ENCODE measurements at places on chromosomes 7 and 10.

- peak; percentile 47 for DNase-seq
Observed at GRCh38 chr7:97020996-97021746, 3.5 kb downstream of the DLX5 start.

- DNase-seq: peak; percentile 5
Observed at GRCh38 chr10:69577268-69578232, 4.3 kb upstream of the NEUROG3 start.

DNA sequence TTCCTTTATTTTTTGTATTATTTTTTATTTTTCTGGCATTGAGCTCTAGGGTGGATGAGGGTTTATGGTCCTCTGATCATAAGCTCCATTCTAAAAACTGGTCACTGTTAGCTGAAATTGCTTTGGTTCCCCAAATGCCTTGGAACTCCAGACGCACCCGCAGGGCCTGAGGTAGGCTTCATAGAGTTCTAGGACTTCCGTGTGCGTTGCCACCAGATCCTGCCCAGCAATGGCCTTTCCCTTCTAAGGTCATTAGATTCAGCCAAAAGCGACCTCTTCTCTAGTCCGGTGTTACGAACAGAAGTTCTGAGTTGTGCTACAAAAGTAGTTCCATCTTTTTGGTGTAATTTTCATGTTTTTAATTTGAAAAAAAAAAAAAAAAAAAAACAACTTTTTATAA lies 64.4 kb downstream of the KLHDC10 start:
- DNase-seq: no peak

GRCh38 chr10:120818301-120818700 lies 32.9 kb upstream of the WDR11 start:
- no peak for DNase-seq

DNA sequence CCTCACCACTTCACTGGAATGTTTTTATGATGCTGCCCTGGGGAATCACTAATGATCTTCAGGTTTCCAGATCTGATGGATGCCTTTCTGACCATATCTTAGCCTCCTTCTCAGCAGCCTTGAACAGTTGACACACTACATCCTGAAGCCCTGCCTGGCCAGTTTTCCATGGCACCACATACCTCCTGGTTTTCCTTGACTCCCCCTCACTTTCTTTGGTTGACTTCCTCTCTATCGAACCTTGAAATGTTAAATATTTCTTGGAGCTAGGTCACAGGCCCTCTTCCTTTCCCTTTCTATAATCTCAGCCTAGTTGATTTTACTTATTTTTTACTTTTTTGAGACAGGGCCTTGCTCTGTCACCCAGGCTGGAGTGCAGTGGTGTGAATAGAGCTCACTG lies 108.8 kb upstream of the CDK1 start:
- DNase-seq: no peak

- peak; percentile 63 for DNase-seq
Observed at GRCh38 chr7:133535308-133535707, 282.4 kb downstream of the EXOC4 start.

GRCh38 chr7:116210345-116211005 lies at the start of gene TES:
Gene TES (plus strand): TSS chr7:116210539. CDS start chr7:116210708, 169 bp downstream.
- peak; percentile 91 for DNase-seq

- peak; percentile 0 for DNase-seq
Observed at GRCh38 chr7:85595750-85596178, 408.9 kb upstream of the SEMA3D start.

- DNase-seq: peak; percentile 0
Observed at GRCh38 chr7:49398746-49399145, 374.7 kb upstream of the VWC2 start.

GRCh38 chr10:6200734-6201515 lies 1.8 kb upstream of the PFKFB3 start:
- DNase-seq: peak; percentile 47

DNA sequence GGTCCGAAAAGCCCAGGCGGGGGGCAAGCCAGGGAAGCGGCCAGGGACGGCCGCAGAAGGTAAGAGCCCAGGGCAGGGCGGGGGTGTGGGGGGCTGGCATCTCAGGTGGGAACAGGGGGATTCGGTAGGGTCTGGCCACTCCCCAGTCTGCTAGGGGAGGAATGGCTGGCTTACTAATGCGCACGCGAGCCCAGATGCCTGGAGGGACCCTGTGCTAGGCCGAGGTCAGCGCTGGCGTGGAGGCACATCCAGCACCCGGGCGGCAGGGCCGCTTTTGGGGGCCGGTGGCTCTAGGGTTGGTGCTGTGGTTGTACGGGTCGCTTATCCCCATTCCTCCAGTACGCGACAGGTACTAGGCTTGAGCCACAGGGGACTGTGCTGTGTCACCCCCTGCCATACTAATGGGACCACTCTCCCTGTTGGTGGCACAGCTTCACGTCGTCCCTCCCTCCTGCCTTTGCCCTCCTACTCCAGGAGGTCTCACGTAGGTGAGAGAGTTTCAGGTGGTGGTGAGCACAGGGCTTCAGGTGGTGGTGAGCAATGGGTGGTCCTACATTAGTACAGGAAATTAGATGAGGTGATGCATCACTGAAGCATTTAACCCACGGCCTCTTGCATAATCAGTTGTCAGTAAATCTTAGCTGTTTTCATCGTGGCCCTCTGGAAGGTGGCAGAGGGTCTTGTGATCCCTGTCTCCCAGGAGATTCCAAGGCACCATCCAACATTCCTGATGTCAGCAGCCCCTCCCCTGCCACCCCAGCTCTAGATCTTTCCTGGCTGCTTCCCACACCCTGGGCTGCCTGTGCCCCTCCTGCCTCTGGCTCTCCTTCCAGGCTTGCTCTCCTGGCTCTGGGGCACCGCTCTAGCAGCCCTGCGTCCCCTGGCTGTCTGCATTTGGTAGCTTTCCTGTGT lies 971 bp downstream of the AEBP1 start:
- DNase-seq: no peak

GRCh38 chr7:66694286-66694685 lies 46.2 kb upstream of the RABGEF1 start:
- DNase-seq: no peak

DNA sequence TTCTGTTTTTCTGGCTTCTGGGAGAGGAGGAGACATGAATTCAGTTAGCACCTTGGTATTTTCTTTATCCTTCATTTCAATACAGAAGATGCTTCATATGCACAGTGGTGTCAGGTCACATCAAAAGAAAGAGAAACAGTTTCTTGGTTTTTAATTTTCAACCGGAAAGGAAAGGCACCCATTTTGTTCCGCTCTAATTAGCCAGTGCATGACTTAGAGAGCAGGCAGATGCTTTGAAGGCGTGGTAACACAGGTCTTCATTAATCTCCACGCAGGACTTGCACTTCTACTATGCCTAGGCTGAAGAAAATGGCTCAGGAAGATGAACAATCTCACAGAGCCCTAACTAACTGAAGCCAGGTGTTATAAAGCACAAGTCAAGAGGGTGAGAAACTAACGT lies 70.4 kb upstream of the ATRNL1 start:
- no peak for DNase-seq

DNA sequence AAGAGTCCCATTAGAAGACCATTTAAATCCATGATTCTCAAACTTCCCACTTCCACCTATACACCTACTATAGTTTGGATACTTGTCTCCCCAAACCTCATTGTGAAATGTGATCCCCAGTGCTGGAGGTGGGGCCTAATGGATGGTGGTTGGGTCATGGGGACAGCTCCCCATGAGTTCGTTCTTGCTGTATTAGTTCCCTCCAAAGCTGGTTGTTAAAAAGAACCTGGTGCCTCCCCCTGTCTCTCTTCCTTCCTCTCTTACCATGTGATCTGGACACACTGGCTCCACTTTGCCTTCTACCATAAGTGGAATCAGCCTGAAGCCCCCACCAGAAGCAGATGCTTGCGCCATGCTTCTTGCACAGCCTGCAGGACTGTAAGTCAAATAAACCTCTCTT lies 53.9 kb downstream of the WIPF3 start:
- DNase-seq: no peak

- DNase-seq: no peak
Observed at GRCh38 chr7:46968003-46968402, 613.9 kb downstream of the TNS3 start.

- no peak for DNase-seq
Observed at GRCh38 chr7:98816241-98816640, 53.6 kb downstream of the TMEM130 start.

GRCh38 chr7:88500131-88500530 lies 193.4 kb upstream of the STEAP4 start:
- no peak for DNase-seq

DNA sequence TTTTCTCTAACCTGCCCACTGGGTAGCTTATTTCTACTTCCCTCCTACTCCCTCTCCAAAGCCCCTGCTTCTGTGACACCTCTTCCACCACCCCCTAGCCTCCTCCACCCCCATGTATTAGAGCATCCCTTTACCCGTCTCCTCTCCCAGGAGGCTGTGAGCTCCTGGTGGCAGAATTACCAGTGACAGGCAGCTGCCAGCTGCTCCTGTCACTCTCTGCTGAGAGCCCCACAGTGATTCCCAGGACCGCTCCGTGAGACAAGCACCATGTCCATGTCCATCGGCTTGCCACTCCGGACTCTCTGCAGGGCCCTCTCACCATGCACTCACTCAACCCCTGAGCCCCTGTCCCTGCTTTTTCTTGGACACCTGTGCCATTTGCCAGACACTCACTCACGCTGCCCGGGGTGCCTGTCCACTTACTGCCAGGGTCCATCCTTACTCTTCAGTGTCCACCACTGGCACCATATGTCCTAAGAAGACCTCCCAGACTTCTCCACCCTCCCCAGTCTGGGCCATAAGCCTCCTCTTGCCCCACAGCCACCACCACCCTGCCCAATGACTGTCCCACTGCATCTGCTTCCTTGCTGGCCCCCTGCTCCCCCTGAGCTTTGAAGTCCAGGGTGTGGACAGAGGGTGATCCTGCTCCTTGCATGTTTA lies 9.8 kb downstream of the WDFY4 start:
- DNase-seq: no peak

DNA sequence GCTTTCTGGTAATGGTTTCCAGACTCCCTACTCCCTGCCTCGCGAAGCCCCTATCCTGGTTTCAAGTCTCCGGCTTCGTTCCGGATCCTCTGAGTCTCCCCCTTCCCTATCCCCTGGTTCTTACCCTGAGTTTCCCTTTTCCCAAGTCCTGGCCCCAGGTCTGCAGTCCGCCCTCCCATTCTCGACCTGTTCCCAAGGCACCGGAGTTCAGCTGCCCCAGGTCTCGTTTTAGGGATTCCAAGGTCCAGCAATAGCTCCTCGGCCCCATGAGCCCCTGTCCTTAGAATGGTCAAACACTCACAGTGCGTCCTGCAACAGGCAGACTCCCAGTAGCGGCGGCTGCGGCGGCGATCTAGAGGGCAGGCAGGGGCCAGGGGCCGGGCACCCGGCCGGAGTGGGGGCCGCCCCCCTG lies 274 bp downstream of the PITX3 start:
- DNase-seq: no peak

GRCh38 chr7:37225285-37225969 lies 223.2 kb downstream of the ELMO1 start:
- no peak for DNase-seq

DNA sequence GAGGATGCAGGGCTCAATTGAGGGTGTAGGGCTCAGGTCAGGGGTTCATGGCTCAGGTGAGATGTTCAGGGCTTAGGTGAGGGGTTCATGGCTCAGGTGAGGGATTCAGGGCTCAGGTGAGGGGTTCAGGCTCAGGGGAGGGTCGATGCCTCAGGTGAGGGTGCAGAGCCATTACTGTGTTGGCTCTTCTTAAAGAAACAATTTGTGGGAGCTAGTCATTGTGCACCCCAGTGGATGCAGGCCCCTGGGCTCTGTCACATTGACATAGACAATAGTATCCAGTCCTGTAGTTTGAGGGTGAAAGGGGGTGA lies 86.7 kb downstream of the ADCY1 start:
- no peak for DNase-seq

DNA sequence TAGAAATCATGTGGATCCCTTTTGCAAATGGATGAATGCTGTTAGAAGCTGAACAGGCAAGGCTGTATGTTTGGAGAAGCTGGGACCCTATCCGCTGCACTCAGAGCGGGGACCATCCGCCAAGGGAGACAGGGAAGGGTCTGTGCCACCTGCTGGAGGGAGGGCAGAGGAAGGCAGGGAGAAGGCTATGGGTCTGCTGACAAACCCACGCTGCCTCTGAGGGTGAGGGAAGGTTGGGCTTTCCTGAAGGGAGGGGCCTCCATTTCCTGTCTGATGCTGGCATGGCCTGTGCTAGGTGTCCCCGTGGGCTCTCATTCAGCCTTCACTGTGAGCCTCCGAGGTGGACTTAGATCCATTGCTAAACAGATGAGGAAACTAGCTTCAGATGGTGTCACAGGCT lies 5.3 kb upstream of the CRHR2 start:
- DNase-seq: no peak

- DNase-seq: no peak
Observed at GRCh38 chr7:10802526-10802925, 171.1 kb upstream of the PHF14 start.

- no peak for DNase-seq
Observed at GRCh38 chr10:109773288-109774120, 149.8 kb downstream of the XPNPEP1 start.

- DNase-seq: no peak
Observed at GRCh38 chr10:122296363-122297120, 25.4 kb downstream of the BTBD16 start.

DNA sequence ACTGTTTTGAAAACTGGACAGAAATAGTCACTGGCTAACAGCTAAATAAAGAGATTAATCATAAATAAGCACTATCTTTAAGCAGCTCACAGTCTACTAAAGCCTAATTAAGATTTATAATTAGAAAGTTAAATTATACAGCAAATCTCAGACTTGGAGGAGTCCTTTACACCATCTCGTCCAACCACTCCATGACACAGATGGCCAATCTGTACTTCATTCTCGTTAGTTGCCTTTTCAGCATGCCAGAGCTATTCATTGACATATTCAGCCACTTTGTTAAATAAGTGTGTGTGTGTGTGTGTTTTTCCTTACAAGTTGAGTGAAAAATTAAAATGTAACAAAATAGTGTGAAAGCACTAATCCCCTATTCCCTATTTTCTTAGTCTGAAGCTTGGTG lies 1066.7 kb downstream of the CNTNAP2 start:
- no peak for DNase-seq

- DNase-seq: no peak
Observed at GRCh38 chr10:23069019-23069815, 26.2 kb upstream of the MSRB2 start.

- DNase-seq: peak; percentile 54
Observed at GRCh38 chr10:56012101-56012500, 349.0 kb downstream of the ZWINT start.

DNA sequence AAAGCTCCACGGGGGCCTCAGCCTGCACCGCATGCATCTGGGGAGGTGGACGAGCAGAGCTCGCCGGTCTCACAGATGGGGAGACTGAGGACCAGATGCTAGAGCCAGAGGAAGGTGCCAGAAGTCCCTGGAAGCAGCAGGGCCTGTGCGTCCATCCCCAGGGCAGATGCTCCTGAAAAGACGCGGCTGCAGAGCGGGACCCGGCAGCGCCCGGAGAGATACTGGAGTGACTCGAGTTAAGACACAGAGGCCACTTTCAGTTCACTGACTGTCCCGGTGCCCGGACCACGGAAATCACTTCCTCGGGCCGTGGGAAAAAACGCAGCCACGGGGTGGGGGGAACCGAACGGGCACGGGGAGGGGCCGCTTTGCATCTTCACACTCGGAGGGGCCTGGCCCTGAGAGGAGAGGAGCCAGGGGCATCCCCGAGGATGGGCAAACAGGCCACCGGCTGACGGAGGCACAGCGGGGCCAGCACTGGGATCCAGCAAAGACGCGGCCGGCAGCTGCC lies 85.4 kb downstream of the FOXL3 start:
- DNase-seq: no peak
